ENCODE measurements at places on chromosomes 5 and 9.

DNA sequence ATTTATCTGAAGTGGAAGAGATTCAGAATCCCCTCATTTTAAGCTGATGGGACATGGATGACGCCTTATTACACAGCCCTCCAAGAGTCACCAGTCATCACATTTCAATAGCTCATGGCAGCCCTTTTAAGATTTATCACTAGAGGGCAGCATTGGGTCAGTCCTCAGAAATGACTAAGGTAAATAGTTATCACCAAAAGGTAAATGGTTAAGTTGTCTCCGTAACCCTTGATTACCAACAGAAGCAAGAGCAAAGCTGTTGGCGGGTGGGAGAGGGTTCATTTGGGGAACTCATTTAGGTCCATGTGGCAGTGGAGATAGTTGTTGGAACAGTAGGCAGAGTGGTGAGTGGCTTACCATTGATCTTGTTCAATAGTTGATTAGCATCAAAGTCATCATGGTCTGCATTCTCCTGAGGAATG, 12.0 kb upstream of the C9 start:
- no peak for DNase-seq

DNA sequence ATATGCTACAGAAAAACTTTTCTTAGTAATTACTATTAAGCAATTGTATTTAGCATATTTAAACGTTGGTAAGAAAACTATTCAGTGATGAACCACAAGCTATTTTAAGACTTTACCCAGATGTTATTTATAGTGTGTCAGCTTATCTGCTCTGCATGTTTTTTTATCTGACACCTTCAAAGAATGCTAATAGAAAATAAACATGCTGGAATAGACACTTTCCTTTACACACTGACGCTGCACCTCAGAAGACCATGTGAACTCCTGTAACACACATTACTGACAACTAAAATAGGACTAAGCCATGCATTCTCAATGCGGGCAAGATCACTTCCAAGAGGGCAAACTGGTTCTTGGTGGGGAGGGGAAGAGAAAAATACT, 38.3 kb downstream of the FNIP1 start:
- DNase-seq: no peak

DNA sequence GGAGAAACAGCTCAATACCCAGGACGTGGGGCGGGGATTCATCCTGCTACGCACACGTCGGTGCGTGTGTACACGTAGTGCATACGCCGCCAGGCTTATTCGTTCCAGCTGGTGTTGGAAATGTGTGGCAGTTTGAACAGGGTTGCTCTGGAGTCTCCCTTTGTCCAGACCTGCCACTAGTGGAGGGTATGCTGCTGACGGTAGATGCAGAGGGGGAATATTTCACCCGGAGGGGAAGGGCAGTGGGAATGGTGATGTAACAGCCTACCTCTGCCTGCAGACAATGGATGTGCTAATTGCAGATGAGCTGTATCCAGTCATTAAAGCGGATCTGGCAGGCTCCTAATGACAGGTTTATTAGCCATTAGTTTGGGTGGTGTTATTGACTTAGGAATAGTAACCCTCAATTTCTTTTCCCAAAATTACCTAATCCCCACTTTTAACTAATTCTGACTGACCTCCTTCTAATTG, 142.7 kb downstream of the PAX5 start:
- no peak for DNase-seq

GRCh38 chr9:108100571-108100970, 611.0 kb upstream of the KLF4 start:
- DNase-seq: no peak

DNA sequence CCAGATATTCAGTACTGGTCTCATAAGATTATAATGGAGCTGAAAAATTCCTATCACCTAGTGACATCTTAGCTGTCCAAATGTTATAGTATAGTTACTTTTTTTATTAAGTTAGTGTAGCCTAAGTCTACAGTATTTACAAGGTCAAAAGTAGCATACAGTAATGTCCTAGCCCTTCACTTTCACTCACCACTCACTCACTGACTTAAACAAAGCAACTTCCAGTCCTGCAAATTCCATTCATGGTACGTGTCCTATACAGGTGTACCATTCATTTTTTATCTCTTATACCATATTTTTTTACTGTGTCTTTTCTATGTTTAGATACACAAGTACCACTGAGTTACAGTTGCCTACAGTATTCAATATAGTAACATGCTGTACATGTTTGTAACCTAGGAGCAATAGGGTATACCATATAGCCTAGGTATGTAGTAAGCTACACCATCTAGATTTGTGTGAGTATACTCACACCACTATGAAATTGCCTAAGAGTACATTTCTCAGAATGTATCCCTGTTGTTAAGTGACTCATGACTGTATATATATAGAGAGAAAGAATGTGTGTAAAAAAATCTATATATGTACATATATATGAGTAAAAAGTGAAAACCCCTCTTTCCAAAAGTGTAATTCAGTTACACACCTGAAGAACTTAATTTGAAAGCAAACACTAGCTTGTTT, 234.8 kb upstream of the WWC1 start:
- no peak for DNase-seq

GRCh38 chr5:96015709-96016108, 54.1 kb upstream of the ELL2 start:
- DNase-seq: no peak

DNA sequence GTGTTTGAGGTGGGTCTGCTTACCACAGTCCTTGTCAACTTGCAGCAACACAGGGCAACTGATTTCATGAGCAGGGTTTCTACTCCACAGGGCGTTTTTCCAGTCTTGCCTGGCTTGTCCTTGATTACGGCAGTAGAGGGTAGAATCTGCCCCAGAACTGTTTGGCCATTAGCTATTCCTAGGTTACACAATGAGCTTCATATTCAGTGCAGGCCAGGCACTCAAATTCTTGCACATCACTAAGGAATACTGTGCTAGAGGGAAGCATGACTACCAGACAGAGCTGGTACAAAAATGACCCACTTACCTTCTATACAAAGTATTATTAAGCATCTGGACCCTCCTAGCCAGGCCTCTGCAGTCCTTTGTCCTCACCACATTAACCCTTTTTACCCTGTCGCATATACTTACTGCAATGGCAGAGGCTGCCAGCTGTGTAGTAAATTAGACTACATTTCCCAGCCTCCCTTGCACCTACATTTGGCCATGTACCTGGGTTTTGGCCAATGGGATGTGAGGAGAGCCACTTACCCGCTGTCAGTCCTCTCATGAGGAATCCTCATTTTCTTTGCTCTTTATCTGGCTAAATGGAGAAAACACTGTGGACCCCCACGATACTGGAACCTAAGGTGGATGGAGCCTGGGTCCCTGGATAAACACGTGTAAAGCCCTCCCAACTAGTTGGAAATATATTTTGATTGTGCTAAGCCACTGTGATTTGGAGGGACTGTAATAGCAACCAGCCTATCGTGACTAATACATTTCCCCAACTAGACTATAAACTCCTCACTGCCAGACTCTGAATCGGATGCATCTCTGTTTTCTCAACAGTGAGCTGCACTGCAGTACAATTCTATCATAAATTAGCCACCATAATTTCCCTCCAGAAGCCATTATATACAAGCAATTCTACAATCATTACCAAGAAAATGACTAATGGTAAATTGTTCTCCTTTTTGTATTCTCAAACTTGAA, 218.7 kb downstream of the GLIS3 start:
- no peak for DNase-seq

- no peak for DNase-seq
These were observed 662.7 kb upstream of the RGMB start for GRCh38 chr5:98110791-98111190.

DNA sequence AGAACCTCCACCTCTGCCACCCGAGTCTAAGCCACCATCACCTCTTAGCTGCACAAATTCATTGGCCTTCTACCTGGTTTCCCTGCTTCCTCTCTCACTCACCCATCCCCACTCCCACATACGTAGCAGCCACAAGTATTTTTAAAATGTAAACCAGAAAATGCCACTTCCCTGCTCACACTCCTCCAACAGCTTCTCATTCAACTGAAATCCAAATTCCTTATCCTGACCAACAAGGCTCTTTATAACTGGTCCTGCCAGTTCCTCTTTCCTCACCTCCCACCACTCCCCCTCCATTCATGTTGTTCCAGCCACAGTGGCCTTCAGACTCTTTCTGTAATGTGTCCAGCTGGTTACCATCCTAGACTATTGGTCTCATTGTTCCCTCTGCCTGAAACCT, 25.0 kb upstream of the PALM2AKAP2 start:
- DNase-seq: no peak

- no peak for DNase-seq
These were observed 4.6 kb downstream of the TEX53 start for GRCh38 chr9:114652776-114653555.

GRCh38 chr5:107456281-107456715, 214.4 kb downstream of the EFNA5 start:
- no peak for DNase-seq

- DNase-seq: no peak
These were observed 53.5 kb upstream of the CDKN2AIPNL start for GRCh38 chr5:134464988-134465815.

GRCh38 chr5:146920351-146920881, 41.9 kb upstream of the PPP2R2B start:
- DNase-seq: no peak

DNA sequence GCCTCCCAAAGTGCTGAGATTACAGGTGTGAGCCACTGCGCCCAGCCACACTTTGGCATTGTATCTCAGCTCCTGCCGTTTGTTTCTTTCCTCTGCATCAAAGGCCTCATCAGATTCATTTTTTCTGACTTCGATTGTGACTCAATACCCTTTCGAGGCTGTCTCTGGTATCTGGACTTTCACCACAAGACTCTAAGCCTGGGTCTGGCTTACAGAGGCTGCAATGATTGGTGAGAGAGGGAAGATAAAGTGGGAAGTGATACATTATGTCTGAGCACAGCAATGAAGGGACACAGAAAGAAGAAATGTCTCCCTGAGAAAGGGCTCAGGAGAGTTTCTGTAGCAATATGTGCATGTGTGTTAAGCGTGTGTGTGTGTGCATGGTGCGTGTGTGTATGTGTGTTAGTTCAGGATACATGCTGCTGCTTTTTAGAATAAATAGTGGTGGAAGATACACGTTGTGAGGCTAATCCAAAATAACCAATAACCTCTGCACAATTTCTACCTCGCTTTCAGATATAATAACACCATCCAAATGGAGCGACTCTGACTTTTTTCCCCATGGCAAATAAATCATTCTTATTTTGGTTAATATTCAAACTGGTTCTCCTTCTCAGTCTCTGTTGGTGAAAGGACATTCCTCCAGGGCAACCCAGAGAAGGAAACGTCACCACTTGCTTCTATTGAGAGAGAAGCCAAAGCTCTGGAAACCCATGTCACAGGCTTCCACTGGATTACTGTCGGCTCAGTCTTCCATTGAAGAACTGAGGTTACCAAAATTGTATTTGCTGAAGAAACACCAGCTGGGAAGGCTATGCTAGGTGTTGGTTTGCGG, 8.1 kb upstream of the DAB2 start:
- no peak for DNase-seq

GRCh38 chr5:15573590-15573989, 73.6 kb downstream of the FBXL7 start:
- no peak for DNase-seq

DNA sequence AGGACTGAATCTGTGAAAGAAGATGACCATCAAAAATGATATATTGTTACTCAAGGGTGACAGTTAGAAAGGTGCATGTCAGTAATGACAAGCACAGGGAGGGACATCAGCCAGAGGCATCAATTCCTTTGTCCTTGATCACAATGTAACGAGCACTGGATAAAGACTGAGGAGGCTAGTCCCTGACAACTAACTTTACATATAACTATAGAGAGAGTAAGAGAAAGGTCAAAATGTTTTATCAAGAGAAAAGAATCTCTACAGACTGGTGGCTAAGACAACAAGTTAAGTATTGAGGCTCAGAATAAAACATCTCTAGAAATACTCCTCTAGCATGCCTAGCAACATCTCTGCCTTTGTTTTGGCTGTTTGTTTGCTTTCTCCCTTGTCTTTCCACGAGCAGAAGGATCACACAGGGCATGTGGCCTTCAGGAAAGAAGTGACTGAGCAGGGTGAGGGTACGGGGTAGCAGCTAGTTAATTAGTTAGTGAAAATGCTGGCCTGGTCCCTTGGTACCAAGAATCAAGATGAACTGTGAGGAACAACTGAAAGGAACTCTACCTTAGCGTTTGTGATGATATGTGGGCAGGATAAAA, 724.1 kb upstream of the MEF2C start:
- no peak for DNase-seq

DNA sequence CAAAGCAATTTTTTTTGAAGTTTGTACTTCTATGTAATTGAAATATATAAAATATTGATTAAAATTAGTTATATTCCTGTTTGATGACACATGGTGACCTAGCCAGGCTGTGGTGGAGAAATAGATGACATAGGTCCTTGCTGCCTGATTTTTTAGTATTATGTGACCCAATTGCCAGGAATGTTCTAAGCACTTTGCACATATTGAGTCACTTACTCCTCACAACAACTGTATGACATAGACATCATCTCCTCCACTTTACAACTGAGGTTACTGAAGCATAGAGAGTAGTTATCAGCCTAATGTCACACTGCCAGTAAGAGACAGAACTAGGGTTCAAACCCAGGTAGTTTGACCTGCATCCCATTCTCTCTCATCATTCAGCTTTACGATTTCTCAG, 26.2 kb upstream of the SNX18 start:
- DNase-seq: no peak

GRCh38 chr9:70044490-70045307, 1.1 kb downstream of the MAMDC2 start:
- no peak for DNase-seq

- DNase-seq: no peak
These were observed 44.5 kb upstream of the NR5A1 start for GRCh38 chr9:124551472-124552272.

GRCh38 chr5:54135042-54135441, 175.3 kb downstream of the ARL15 start:
- DNase-seq: no peak

DNA sequence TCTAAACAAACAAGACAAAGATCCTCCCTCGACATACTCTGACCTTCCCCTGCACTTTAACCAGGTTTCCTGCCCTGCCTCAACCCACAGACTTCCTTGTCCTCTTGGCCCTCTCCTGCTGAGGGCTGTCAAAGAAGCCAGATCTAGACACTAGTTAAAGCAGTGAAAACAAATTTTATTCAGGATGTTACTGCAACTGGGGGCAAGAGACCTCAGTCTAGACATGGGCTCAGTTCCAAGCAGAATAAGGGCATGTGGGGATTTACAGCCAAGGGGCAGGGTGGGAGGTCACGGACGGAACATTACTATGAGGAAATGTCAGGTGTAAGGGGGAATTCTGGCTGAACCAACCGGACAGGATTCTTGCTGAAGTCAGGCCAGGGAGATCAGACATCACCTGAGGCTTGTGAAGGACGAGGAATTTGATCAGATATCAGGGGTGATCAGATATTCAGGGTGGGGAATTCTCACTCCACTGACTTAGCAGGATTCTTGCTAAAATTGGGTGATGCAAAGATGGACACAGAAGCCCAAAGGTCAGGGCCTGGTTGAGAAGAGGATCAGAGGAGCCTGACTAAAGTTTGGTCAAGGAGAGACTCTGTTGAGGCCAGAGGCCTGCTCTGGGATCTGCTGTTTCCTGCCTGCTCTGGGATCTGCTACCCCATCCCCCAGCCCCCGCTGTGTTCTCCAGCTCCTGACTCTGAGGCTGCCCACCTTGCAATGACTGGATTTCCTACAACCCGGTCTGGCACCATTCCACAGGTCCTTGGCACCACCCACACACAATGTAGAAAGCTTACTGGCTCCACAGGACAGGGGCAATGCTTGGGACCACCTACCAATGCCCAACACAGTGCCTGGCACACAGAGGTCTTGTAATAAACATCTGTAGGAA, 21.5 kb downstream of the GABBR2 start:
- no peak for DNase-seq

GRCh38 chr9:93378276-93378675, 73.2 kb upstream of the FAM120A start:
- DNase-seq: no peak

GRCh38 chr9:129148463-129149204, 29.4 kb downstream of the IER5L start:
- DNase-seq: no peak
